ENCODE measurements at places on chromosomes 12 and 14. TPM values are rescaled to one million over a fixed set of nuclear protein-coding genes. Genes with fewer than 3 reads are reported as not detected.

The ORAI1 gene
- 32.5 TPM for polyA plus RNA-seq

The EML1 gene
- polyA plus RNA-seq = 6.7 TPM

The SEC23A gene
- 10.6 TPM for polyA plus RNA-seq

The DACT1 gene
- 1.7 TPM for polyA plus RNA-seq

The P2RX2 gene
- polyA plus RNA-seq = 1.6 TPM

The NUDT4 gene
- 20.8 TPM for polyA plus RNA-seq

DNA sequence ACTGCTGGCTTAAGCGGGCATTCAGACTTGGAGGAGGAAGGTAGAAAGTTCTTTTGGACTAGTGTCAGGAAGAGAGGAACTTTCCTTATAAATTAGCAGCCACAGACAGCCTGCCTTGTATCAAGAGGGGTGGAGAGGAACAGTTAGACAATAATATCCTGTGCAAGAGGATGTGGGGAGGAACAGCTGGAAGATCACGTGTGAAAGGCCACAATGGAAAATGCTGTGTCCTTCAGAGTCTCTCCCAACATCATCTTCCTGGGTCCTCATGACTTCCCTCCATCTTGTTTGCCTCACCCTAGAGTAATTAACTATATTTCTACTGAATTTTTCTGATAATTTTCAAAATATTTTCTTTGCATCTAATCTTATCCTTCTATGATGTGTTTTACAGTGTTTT lies 117.4 kb downstream of the MGAT4C start:
- no peak for DNase-seq

- DNase-seq = no peak
Measured at GRCh38 chr14:95326987-95327386, 7.3 kb upstream of the CLMN start.

DNA sequence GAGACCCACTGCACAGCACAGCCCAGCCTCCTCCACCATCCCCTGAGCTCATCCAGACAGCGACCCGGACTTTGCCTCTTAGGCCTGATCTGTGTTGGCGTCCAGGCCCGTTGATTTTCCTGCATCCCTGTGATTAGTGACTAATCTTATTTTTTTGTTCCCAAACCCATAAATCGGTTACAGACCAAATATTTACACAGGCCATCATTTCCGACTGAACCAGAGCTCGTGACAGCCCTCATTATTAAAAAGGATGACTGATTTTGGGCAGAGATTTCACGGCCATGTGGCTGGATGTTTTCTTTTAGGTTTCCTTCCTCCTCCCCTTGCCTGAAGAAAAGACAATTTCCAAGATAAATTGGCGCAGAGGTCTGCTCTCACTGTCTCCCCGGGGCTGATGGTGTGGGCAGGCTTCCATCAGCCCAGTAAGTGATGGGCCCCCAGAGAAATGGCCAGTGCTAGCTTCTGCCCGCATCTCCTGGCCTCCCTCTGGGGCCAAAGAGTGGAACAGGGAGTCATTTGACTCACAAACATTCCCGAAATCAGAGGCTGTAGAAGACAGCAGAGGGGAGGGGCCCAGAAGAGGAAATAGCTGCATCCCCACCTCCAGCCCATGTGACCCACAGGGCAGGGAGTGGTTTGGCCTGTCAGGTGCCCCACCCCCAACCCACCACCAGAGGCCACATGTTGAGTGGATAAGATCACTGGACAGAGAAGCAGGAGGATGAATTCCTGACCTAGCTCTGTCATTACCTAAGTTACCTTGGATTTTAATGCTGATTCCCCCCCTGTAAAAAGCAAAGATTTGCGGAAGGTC lies 283.5 kb downstream of the KSR2 start:
- DNase-seq = peak; percentile 23

- DNase-seq = no peak
Measured at GRCh38 chr12:9049520-9050133, 60.3 kb downstream of the KLRG1 start.

- DNase-seq = no peak
Measured at GRCh38 chr12:108516511-108517275, 1.6 kb downstream of the FICD start.

- no peak for DNase-seq
Measured at GRCh38 chr12:1117371-1117770, 126.3 kb downstream of the ERC1 start.

- no peak for DNase-seq
Measured at GRCh38 chr14:23181453-23181852, 2.0 kb downstream of the SLC7A8 start.

GRCh38 chr12:104006929-104007328 lies 41.3 kb downstream of the TDG start:
- DNase-seq = no peak

Measured in lung (tissue), 17 donors.